ENCODE measurements at places on chromosomes 4 and X. TPM values are rescaled to one million over a fixed set of nuclear protein-coding genes. Genes with fewer than 3 reads are reported as not detected.
A peak's percentile ranks its signal among the peaks of the same experiment; 100 is the strongest.

Gene ARHGAP6
- not detected for total RNA-seq

Gene NOX1
- total RNA-seq: not detected

Gene ITIH6
- not detected for total RNA-seq

Gene EPGN
- 3.7 TPM for total RNA-seq

Gene SPANXA2
- total RNA-seq: not detected

Gene PCDH10
- not detected for total RNA-seq

Gene INPP4B
- 53.8 TPM for total RNA-seq

Gene USP53
- 15.5 TPM for total RNA-seq

- no peak for DNase-seq
These were observed 226.7 kb upstream of the MAD2L1 start for GRCh38 chr4:120293341-120293740.

GRCh38 chr4:88382621-88383020 lies 4.0 kb downstream of the HERC6 start:
- peak; percentile 87 for DNase-seq

DNA sequence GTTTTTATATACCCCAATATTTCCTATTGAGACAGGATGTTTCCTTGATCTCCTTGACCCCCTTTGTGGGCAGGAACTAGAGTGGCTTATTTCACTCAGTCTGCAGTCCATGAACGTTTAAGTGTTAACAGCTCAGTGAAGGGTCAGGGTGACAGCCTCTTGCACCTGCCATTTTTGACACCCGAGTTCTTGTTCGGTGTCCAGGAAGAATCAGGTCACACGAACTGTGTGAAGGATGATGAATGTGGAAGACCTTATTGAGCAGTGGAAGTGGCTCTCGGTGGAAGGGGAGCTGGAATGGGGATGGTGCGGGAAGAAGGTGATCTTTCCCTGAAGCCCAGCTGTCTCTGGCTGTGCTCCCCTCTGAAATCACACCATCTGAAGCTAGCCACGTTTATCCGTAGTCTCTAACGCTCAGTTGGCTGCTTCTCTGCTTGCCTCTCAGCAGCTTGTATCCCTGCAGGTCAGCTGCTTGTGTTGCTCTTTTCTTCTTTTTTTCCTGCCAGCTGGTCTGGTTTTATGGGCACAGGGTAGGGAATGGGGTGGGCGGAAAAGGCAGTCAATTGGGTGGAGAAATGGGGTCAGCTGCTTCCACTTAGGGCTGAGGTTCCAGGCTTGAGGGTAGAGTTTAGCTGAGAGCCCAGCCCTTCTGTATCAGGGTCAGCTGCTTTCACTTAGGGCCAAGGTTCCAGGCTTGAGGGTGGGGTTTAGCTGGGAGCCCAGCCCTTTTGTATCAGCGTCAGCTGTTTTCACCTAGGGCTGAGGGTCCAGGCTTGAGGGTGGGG lies 29.0 kb upstream of the CCNG2 start:
- DNase-seq: no peak

DNA sequence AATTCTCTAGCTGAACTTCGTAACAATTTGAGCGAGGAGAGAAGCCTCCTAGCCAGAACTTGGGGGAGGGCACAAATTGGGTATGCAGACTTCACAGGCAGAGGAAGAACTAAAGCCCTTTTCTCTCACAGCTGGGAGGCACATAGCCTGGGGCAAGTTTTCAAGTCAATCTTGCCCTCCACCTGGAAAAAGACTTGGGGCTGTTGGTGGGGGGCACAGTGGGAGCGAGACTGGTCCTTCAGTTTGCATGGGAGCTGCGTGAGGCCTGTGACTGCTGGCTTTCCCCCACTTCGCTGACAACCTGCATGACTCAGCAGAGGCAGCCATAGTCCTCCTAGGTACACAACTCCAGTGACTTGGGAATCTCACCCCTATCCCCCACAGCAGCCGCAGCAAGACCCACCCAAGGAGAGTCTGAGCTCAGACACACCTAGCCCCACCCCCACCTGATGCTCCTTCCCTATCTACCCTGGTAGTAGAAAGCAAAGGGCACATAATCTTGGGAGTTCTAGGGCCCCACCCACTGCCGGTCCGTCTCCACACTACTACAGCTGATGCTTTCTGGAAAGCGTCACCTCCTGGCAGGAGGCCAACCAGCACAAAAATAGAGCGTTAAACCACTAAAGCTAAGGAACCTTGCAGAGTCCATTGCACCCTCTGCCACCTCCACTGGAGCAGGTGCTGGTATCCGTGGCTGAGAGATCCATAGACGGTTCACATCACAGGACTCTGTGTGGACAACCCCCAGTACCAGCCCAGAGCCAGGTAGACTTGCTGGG lies 160.8 kb downstream of the CBLL2 start:
- no peak for DNase-seq

DNA sequence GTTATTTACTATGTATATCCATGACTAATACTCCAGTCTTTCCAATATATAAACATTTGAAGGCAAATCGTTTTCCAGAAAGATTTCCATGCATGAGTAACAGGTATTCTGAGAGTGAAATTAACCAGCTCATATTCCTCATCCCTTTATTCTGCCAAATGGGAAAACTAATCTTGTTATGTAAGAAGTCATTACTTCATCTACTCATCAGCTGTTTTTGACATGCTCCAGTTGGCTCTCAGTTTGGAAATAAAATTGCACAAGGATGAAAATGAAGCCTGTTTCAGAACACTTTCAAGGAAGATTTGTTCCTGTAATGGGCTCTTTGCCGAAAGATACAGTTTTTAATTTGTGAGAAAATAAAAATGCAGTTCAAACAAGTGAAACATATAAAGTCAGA lies 121.9 kb downstream of the KCTD8 start:
- DNase-seq: no peak

GRCh38 chr4:24076811-24077210 lies 187.0 kb upstream of the PPARGC1A start:
- no peak for DNase-seq

DNA sequence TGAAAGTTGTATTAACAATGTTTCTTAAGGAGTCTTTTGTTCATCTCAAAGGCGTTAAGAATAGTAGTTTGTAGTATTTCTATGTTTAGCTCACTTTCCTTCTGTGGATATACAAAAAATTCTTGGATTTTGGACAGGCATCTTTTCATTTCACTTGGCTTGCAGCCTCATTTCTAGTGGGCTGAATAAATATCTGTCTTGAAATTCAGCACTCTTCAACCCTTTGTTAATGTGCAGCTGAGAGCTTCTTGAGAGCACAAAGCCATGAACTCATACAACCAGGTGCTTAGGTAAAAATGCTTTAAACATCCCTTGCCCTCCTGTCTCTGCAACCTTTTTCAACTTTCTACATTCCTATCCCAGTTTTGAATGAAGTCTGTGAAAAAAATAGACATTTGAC lies 1003.2 kb downstream of the C4orf33 start:
- no peak for DNase-seq

DNA sequence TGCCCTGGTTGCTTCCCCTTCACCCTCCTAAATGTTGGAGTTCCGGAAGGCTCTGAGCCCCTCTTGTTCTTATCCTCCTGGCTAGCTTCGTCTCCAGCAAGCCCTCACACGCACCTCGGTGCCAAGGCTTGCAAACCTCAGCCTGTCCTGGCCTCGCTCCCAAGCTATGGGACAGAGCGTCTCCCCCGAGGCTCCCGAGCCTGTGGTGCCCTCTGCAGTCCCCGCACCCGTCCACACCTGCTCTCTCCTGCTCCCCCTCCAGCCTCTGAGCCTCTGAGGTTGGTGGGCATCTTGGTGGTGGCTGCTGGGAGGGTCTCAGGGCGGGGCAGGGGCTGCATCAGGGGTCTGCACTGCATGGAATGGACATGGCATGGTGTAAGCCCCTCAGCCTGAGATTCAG lies 63.2 kb downstream of the TRMT44 start:
- no peak for DNase-seq

GRCh38 chr4:153655002-153655541 lies 29.0 kb upstream of the TLR2 start:
- no peak for DNase-seq

- DNase-seq: no peak
These were observed 326.4 kb downstream of the EVC2 start for GRCh38 chr4:5381961-5382441.

DNA sequence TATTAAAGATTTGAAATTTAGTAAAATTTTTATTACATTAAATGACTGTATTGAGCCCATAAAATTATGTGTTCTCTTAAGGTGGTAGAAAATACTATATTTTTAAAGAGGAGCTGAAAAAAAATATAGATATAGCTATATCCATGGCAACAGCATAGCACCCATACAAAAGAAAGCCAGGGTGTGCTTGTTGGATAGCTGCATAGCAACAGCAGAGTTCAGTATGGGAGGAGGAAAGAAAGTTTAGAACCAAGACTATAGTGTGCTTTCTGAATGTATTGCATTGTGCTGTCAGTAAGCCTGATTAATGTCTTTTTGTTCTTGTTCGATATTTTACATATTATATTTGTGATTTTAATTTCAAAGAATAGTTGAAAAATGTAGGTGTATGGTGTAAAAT lies 78.4 kb downstream of the GRID2 start:
- no peak for DNase-seq

DNA sequence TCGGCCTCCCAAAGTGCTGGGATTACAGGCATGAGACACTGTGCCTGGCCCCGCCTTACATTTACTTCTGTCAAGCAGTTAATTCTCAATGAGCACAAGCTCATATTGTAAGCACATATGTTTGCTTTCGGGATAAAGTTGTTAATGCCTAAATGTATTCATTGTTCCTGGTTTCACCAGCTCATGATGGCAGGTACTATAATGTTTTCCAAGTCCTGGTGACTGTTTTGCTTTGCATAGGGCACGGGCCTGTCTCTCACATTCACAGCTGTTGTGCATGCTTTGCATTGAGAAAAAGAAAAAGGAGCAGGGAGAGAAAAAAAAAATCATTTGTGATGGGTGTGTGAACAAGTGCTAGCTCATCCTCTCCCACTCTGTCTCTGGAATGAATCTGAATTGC lies 661.2 kb upstream of the TENM3 start:
- no peak for DNase-seq

DNA sequence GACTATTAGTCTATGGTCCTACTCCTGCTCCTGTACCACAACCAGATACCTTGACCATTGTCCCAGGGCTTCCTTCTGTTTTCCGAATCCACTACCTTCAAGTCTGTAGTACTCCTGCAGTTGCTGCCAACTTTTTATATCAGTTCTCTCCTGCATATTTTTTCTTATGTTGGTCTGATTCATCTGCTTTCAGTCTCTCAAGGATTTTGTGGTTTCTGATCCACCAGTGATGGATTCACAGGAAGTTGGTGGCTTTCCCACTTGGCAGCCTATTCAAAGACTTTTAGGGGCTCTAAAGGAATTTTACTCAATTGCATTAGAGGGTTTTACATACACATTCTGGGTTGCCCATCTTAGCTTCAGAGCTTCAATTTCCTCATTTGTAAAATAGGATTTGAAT lies 23.6 kb downstream of the KIF4A start:
- no peak for DNase-seq

GRCh38 chr4:185209031-185209851 lies at the start of gene SNX25:
Gene SNX25, plus strand, starts transcription at chr4:185209598. Its CDS starts 229 bp downstream, at chr4:185209827.
- DNase-seq: peak; percentile 92

DNA sequence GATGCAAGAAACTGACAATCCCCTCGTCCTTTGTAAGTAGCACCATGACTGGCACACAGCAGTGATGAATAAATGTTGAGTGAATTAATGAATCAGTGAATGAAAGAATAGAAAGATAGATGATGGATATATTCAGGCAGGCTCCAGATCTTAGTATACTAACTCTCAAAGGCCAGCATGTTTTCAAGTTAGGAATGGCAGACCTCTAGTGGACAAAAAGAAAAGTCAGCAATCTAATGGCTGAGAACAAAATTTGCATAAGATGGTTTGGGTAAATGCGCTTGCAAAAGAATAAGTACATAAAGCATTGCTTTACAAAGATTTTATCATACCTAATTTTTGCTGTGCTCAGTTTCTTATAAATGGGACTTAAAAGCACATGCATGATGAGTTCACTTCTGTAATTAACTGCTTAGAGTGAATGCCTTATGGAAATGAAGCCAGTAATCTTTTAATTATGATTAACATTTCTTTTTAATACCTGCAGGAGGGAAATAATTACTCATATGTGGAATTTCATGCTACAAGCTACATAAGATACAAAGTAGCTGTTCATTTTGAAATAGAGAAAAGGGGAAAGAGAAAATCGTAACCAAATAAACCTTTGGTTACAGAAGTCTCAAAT lies 126.9 kb upstream of the GPRIN3 start:
- no peak for DNase-seq

DNA sequence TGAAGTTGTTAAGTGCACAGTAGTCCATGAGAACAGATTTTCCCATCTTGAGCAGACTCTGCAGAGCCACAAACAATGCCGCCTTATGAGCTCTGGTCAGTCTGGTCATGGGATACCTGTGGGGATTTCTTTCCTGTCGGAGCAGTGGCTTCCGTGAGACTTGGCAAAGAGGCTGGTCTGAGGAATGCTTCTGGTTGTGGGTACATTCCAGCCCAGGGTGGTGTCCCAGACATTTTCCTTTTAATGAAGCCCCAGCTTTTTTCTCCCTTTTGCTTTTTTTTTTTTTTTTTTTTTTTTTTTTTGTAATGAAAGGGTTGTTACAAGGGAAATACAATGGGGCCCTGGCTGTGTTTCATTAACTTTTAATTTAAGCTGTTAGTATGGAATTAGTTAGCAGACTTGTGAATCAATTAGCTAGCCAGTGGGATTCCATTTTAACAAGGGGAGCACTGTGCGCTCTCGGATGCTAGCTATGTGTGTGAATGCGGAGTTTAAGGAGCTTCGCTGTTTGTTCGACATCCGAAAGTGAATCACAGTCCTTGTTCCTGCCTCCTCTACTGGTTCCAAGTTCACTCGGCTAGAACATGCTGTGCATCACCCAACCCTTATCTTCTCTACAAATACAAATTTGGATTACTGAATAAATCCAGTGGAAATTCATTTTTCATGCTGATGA lies 225.1 kb downstream of the CBR4 start:
- no peak for DNase-seq

- no peak for DNase-seq
These were observed 174.3 kb downstream of the ADGRL3 start for GRCh38 chr4:61374447-61374891.

GRCh38 chrX:53481093-53481492 lies 46.9 kb upstream of the HSD17B10 start:
- DNase-seq: no peak

GRCh38 chr4:147351083-147351787 lies 129.7 kb upstream of the EDNRA start:
- no peak for DNase-seq

- DNase-seq: no peak
These were observed 12.1 kb downstream of the TEX13B start for GRCh38 chrX:107970073-107970472.
